Fibroblast of skin of right biceps (primary cell): ENCODE measurements at places on chromosomes 3 and 15.

DNA sequence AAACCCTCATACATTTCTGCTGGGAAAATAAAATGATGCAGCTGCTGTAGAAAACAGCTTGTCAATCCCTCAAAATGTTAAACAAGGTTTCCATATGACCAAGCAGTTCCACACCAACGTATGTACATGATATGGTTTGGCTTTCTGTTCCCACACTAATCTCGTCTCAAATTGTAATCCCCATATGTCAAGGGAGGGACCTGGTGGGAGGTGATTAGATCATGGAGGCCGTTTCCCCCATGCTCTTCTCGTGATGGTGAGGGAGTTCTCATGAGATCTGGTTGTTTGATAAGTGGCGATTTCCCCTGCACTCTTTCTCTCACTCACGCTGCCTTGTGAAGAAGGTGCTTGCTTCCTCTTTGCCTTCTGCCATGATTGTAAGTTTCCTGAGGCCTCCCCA, 100.6 kb upstream of the SLC24A5 start:
- DNase-seq: no peak

- DNase-seq: peak; percentile 62
Measured at GRCh38 chr15:38144921-38145320, 107.7 kb upstream of the SPRED1 start.

- DNase-seq: no peak
Measured at GRCh38 chr3:164387236-164387635, 691.1 kb downstream of the SI start.

DNA sequence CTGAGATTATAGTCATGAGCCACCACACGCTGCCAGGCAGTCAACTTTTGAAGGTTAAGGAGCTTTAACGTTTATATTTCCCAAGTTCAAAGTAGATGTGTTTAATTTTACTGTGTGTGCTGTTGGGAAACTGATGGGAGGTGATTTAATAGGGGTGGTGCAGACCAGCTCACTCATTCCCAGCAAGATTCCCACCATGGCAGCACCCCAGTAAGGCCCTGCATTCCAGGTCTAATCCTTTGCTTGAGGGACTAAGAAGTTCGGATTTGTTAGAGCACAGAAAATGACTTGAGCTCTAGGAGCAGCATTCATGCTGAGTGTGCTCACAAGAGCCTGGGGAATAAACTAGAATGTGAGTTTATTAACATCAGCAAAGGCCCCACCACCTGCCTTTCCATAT, 25.2 kb downstream of the TSEN2 start:
- DNase-seq: no peak

DNA sequence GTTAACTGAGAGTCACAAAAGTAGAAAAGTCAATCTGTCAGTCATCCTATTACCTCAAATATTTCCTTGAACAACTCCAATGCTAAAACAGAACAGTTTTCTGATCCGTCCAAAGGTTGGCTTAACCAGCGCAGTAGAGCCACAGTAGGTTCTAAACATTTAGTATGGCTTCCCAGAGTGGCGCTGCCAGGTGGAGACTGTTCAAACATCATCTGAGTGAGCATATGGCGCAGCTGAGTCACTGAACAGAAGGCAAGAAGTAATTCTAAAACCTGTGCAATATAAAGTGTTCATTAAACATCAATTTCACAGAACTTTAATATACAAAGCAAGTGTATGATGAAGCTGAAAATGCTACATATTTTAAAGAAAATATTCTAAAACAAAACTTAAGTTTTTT, 19.9 kb downstream of the CIP2A start:
- no peak for DNase-seq

GRCh38 chr3:89303701-89304100, 196.3 kb downstream of the EPHA3 start:
- DNase-seq: peak; percentile 75

GRCh38 chr3:123543950-123544349, 40.9 kb downstream of the HACD2 start:
- DNase-seq: no peak

- no peak for DNase-seq
Measured at GRCh38 chr3:108433928-108434327, 76.5 kb downstream of the MYH15 start.

GRCh38 chr3:183128709-183129108, 29.4 kb upstream of the MCCC1 start:
- DNase-seq: no peak

DNA sequence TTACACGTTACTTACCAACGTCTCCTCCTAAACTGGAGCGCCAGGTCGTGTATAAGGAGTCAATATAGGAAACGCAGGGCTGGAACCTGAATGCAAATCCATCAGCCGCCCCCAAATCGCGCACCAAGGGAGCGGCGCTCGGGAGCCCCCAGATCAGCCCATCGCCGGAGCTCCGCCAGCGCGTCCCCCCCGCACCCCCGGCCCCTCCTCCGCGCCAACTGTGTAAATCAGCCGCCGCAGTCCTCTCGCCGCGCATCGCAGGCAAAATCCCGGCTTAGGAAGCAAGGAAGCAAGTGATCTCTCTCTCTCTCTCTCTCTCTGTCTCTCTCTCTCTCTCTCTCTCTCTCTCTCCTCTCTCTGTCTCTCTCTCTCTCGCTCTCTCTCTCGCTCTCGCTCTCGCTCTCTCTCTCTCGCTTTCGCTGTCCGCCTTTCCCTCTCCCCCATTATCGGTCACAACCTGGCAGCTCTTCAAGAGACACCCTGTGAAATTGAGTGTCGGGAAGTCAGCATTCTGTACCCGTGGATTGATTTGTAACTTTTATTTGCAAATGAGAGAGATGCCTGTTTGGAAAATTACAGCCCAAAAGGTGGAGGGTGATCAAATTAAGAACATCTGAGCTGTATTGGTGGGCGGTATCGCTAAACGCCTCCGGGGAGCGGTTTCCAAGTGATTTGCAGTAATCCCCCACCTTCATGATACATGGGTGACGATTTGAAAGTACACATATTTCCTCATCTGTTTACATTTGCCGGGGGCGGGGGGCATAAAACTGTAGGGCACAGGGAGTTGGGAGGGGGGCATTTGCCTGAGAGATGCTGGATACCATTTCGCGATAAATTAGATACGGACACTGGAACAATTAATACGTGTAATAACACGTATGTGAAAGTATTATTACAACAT, 645 bp upstream of the SLITRK3 start:
- peak; percentile 3 for DNase-seq

GRCh38 chr15:45714590-45715488, 80.0 kb downstream of the SQOR start:
- DNase-seq: peak; percentile 65

- no peak for DNase-seq
Measured at GRCh38 chr15:64037116-64037515, 9.2 kb downstream of the DAPK2 start.

DNA sequence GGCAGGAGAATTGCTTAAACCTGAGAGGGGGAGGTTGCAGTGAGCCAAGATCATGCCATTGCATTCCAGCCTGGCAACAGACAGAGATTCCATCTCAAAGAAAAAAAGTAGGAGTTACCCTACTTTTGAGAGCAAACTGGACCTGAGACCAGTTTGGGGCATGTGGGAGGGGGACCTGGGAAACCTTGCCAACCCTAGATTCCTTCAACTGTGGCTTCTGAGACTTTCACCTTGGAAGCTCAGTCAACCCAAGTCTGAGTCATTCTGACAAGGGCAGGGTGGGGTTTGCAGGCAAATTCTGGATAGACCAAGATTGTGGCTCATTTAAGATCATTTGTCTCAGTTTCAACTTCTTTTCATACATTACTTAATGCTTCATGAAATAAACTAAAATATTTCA, 23.8 kb upstream of the SIAH2 start:
- DNase-seq: peak; percentile 34

GRCh38 chr3:87073496-87074145, 82.7 kb upstream of the VGLL3 start:
- DNase-seq: no peak

- DNase-seq: no peak
Measured at GRCh38 chr3:88298189-88298588, 148.4 kb downstream of the C3orf38 start.

GRCh38 chr3:132788301-132788671, 66.1 kb upstream of the NPHP3 start:
- peak; percentile 87 for DNase-seq

DNA sequence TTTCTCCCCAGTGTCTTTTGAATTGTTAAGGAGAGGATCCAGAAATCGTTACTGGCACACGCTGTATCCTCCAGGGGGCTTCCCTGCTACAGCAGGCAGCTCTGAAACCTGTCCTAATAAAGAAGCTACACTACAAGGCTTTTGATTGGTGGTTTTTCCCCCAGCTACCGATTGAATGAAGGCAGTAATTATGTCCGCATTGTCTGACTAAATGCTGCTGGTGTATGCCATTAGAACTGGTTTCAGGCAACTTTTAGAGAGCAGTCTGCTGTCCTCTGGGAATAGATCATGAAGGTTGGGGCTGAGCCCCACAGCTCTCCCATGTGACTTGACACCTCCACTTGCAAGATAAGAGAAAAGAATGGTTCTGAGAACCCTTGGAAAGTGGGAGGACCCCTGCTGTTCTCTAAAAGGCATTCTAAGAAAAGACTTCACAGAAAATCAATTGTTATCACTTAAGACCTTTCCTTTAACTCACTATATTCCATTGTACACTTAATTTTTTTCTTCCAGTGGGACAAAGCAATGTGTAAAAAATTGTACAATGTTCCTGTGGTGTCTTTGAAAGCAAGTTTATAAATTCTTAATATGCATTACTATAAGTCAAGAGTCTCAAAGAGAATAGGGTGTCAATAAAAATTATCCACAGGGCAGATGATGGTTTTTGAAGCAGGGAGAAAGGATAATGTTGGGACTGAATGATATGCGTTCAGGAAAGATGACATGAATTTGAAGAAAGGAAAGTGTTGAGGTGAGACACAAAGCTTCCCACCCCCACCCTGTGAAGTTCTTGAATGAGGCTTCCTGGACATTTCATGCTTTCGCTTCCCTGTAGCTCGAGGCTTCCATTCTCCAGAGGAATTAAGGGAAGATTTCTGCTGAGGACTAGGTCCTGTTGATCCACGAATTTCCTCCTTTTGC, 53.0 kb upstream of the DAZL start:
- DNase-seq: peak; percentile 5
